ENCODE measurements at places on chromosomes 12 and 14.

- no peak for DNase-seq
These were observed 40.0 kb upstream of the CAPRIN2 start for GRCh38 chr12:30794591-30795409.

GRCh38 chr14:104069541-104069940 is 16.0 kb upstream of the ASPG start:
- DNase-seq: no peak

- no peak for DNase-seq
These were observed 11.0 kb downstream of the PRPH start for GRCh38 chr12:49305762-49306510.

DNA sequence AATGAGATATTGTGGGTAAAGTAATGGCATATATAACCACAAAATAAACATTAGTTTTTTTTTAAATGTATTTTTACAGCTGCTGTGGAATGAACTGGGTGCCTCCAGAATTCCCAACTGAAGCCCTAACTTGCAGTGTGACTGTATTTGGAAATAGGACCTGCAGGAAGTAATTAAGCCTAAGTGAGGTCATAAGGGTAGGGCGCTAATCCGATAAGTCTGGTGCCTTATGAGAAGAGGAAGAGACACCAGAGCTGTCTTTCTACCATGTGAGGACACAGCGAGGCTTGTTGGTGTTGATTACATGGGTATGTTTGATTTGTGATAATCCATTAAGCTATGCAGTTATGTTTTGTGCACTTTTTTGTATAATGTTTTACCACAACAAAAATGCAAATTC is 136.8 kb downstream of the TPH2 start:
- no peak for DNase-seq

- no peak for DNase-seq
These were observed 201.3 kb downstream of the GPHN start for GRCh38 chr14:66709291-66709690.

DNA sequence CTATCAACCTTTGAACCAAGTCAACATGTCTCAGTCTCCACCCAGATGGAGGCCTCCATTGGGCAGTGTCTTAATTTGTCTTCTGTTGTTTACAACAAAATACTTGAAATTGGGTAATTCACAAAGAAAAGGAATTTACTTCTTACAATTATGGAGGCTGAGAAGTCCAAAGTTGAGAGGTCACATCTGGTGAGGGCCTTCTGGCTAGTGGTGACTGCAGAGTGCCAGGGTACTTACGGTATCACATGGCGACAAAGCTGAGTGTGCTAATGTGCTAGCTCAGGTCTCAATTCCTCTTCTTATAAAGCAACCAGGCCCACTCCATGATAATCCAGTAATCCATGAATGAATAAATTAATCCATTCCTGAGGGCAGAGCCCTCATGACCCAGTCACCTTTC is 4.7 kb downstream of the NID2 start:
- DNase-seq: no peak
